GM06990 (cell line): ENCODE measurements at places on chromosomes 11 and 22.

GRCh38 chr11:45098929-45099328, 47.5 kb upstream of the PRDM11 start:
- no peak for DNase-seq

- no peak for DNase-seq
Observed at GRCh38 chr11:283405-284104, 5.3 kb downstream of the NLRP6 start.

- DNase-seq, result no peak
Observed at GRCh38 chr11:93737904-93738612, 3.2 kb downstream of the TAF1D start.

DNA sequence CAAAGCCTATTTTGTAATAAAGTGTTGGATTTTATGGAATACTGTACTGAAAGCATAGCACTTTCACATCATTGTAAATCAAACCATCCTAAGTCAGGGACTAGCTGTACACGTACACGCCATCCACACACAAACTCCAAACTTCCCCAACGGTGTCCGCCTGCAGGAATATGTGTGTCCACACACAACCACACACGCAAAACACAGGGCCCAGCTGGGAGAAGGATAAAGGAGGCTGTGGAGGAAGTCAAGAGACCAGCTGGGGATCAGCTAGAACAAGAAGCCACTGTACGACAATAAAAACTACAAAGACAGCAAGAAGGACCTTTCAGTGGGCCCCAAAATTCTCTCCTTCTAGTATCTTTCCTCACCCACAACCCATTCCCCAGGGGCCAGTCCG, 1.6 kb downstream of the TRIM29 start:
- DNase-seq, result no peak

DNA sequence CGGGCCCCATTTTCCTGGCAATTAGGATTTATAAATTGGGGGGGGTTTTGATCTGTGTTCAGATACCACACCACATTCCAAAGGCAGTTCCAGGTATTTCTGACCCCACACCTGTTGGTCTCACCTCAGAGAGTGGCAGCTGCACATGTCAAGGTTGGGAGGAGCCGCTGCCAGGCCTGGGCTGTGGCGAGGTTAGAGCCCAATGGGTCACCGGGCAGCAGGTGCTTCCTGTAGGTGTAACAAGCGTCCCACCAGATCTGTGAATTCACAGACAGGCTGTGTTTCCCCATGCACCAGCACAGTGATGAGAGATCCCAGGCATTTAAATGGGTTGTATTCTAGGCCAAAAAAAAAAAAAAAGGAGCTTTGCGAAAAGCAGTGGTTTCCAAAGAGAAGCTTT, 58.6 kb downstream of the CABIN1 start:
- no peak for DNase-seq

GRCh38 chr11:3228445-3228829, 3.8 kb downstream of the MRGPRE start:
- no peak for DNase-seq

GRCh38 chr22:34897126-34897525, 168.8 kb upstream of the ISX start:
- no peak for DNase-seq

DNA sequence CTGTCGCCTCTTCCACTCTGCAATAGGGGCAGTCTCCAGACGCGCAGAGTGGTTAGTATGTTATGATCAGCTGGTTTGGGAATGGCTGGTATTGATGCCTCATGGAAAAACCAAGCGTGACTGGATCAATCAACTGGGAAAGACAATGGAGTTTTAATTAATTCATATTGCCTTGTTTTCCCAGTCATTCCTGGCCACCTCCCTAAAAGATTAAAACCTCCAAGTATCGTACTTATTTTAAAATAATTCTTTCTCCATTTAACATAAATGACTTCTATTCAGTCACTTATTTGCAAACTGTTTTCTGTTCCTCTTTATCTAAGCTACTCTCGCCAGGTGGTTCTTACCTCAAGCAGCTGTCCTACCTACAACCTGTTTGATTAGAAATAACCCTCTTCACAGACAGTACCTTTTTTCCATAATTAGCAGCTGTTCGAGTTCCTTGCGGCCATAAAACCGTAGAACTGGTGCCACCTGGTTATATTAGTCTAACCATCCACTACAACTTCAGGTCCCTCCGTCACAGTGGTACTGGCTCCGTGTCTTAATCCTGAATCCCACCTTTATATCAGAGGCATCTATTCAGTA, 898 bp downstream of the ZNF215 start:
- DNase-seq, result peak; percentile 70

DNA sequence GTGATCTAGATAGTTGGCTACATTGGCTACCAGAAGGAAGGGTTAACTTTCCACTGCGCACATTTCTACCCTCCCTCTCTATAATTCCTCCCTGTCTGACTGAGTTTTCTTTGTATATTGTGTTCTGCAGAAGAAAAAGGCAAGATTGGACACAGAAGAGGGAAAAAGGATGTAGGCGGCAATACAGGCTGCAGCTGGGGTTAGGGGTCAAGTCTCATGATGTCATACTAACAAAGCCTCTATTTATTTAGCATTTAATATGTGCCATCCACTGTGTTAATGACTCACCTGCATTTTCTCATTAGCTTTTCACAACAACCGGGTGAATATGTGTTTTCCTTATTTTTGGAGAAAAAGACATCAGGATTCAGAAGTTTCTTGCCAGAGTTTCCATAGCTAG, 2.0 kb downstream of the FAM83F start:
- no peak for DNase-seq

GRCh38 chr11:12824281-12825041, 150.2 kb downstream of the TEAD1 start:
- no peak for DNase-seq

- no peak for DNase-seq
Observed at GRCh38 chr11:71244116-71244810, 8.1 kb downstream of the SHANK2 start.

DNA sequence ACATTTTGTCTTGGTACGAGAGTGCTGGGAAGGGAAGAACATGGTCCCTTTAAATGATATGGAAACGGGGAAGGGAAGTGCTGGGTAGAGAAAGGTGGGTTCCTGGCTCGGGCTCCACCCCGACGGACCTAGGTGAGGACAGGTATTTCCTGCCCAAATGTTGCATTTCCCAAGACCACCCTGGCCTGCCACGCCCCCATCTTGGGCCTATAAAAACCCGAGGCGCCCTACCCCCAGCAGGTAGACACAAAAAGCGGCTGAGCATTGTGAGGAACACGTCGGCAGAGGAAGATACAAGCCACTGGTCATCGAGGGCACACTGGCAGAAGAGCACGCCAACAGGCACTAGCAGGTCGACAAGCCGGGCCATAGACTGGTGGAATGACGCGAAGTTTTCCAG, 99.4 kb downstream of the AASDHPPT start:
- no peak for DNase-seq

DNA sequence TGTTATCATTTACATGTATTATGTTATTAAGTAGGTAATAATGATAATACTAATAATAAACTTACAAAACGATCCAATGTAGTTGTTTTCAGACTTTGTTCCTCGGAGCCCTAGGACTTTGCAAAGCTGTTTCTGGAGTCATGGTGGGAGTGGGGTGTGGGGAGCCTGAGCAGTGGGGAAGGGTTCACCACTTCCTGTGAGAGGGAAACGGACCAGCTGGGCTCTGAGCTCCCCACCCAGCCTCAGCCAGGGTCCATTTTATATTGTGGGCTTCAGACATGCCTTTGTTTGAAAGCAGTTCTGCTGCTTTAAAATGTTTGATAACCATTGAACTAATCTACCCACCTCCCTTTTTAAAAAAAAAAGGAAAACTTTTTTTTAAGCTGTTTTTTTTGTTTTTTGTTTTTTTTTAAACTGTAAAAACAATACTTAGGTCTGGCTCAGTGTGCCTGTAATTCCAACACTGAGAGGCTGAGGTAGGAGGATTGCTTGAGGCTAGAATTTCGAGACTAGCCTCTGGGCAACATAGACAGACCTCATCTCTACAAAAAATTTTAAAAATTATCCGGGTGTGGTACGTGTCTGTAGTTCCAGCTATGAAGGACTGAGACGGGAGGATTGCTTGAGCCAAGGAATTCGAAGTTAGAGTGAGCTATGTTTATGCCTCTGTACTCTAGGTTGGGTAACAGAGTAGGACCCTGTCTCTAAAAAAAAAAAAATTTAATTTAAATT, 7.0 kb downstream of the SERPING1 start:
- no peak for DNase-seq

- peak; percentile 42 for DNase-seq
Observed at GRCh38 chr11:94602430-94603372, 35.5 kb downstream of the PIWIL4 start.

GRCh38 chr11:46905806-46906205, 12.5 kb downstream of the LRP4 start:
- DNase-seq, result no peak

GRCh38 chr11:20421946-20422345, 34.4 kb downstream of the PRMT3 start:
- no peak for DNase-seq

GRCh38 chr11:64238076-64238475, 2.8 kb upstream of the FKBP2 start:
- DNase-seq, result no peak

GRCh38 chr11:133162227-133162626, 370.1 kb downstream of the OPCML start:
- DNase-seq, result no peak

- DNase-seq, result peak; percentile 47
Observed at GRCh38 chr11:18633256-18634139, 644 bp downstream of the SPTY2D1 start.

GRCh38 chr22:37178350-37179125, 9.5 kb downstream of the C1QTNF6 start:
- DNase-seq, result no peak

DNA sequence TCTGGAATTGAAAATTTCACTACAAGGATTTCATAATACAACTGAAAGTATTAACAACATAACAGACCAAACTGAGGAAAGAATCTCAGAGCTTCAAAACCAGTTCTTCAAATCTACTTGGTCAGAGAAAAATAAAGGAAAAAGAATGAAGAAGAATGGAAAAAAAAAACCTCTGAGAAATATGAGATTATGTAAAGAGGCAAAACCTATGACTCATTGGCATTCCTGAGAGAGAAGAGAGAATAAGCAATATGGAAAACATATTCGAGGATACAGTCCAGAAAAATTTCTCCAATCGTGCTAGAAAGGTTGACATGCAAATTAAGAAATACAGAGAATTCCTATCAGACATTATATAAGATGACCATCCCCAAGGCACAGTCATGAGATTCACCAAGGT, 23.4 kb upstream of the GPR83 start:
- DNase-seq, result no peak

DNA sequence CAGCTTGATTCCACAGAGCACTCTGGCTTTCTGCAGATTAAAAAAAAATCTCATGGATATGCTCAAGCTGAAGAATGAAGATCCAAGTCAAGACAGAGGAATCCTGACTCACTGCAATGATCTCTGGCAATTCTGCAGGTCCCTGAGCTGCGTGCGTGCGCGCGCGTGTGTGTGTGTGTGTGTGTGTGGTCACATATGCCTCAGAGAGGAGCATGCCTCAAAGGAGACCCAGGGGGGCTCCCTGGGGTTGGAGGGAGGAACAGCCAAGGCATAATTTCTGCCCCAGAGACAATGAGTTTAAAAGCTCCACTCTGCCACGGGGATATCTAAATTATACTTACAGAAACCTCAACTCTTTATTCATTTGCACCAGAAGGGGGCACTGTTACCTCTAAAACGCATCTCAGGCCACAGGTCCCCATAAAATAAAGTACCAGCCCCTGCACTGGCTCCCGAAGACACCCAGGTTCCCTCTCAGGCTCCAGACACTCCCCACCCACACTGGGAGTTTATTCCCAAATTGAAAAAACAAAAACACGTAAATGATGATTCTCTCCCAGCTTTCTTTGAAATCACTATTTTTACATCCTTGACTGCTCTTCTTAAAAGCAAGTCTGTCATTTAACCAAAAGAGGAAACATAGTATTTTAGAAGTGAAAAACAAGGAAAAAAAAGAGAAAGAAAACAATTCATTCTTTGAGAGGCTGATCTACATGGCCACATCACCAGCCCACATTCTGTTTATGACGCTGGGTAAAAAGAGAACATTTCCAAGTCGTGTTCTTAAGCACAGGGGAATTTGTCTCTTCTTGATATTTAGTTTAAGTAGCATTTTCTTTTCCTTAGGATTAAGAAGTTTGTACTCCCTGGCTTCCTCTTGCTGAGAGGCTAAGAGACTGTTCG, 401.0 kb downstream of the LARGE1 start:
- DNase-seq, result peak; percentile 47

DNA sequence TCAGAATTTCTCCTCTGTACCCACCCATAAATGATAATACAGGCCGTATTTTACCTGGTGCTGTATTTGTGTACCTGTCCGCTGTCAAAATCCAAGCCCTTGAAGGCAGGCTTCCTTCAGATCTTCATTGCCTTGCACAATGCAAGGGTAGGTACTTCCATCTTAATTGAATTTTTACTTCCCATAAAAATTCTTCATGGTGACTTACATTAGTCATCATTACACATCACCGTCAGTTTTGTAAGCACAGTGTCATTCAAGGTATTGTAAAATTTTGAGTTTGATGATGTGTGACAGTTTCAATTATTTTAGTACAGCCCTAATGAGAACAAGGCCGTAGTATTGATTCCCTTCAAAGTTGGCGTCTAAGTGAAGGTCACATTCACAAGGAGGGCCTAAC, 770 bp upstream of the TSG101 start:
- no peak for DNase-seq

DNA sequence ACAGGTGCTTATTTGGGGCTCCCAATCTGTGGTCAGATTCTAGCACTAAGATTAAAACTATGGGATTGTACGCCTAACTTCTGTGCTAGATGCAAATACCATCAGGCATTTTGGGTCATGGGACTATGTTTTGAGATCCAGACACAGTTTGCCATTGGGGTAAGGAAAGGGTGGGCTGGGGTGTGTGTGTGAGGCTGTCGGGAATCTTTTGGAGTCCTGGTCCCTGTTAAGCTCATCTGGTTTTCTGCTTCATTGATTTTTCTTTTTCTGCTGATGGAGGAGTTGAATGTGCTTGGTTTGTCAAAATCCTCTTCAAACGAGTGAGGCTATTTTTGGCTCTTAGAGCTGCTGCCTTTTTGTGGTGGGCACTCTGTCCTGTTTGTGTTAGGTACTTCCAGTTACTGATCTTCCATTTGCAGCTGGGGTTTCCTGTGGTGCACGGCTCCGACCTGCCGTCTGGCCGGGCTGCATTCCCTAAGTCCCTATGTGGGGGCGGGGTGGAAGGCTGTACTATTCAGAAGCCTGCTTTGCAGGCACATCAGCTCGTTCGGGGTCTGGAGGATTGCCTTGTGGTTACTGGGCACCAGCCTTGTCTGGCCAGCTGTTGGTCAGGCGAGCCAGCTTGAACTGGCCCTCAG, 2.9 kb downstream of the BCR start:
- no peak for DNase-seq

GRCh38 chr22:42368379-42369249, 63.6 kb downstream of the NFAM1 start:
- DNase-seq, result no peak

GRCh38 chr22:20963201-20964052, 3.6 kb upstream of the AIFM3 start:
- no peak for DNase-seq
